SK-N-SH (cell line): ENCODE measurements at places on chromosomes 2 and 18.

DNA sequence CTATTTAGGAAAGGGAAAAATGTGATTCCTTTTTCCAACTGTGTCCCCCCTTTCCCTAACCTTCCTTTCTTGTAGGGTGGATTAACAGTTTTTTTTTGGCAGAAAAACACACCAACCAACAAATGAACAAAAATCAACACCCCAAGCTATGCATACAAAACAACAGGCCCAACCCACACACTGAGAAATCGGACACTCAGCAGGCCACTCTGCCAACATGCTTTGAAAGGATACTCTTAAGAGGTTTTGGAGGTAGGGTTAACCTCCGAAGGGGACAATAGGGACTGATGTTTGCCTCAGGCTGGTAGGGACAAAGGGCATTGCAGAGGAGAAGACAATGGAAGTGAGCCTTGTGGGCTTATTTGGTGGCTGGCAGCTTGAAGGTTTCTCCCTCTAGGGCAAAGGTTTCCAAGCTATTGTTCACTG lies 33.1 kb upstream of the POLE4 start:
- DNase-seq = no peak

GRCh38 chr18:46715062-46715461 lies 41.8 kb downstream of the ST8SIA5 start:
- DNase-seq = no peak

- no peak for DNase-seq
These were observed 97.9 kb upstream of the IL1R2 start for GRCh38 chr2:101893681-101894381.

DNA sequence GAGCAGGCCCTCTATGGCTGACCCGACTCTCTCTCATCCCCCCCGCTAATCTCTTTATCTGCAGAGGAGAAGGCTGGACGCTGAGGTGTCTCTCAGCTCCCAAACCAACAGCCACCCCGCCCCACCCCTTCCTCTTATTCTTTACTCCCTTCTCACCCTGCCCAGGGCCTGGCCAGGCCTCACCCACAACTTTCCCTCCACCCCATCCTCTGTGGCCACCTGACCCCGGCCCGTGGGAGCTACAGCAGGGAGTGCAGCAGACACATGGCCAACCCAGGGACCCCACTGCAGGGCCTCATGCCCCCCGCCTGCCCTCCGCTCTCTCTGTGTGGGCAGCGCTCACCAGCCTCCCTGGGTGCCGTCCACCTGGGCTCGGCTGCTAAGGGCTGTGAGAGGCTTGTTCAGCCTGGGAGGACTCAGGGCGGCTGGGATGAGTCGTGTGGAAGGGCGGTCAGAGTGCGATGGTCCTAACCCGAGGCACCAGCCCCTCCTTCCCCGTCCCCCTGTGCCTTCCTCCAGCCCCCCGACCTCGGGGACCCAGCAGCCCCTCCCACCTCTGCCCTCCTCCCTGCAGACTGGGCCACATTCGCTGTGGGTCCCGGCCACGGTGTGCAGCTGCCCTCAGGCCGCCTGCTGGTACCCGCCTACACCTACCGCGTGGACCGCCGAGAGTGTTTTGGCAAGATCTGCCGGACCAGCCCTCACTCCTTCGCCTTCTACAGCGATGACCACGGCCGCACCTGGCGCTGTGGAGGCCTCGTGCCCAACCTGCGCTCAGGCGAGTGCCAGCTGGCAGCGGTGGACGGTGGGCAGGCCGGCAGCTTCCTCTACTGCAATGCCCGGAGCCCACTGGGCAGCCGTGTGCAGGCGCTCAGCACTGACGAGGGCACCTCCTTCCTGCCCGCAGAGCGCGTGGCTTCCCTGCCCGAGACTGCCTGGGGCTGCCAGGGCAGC lies 6.8 kb downstream of the NEU4 start:
- DNase-seq = peak; percentile 29

GRCh38 chr18:6423289-6423688 lies 8.6 kb upstream of the L3MBTL4 start:
- DNase-seq = no peak

DNA sequence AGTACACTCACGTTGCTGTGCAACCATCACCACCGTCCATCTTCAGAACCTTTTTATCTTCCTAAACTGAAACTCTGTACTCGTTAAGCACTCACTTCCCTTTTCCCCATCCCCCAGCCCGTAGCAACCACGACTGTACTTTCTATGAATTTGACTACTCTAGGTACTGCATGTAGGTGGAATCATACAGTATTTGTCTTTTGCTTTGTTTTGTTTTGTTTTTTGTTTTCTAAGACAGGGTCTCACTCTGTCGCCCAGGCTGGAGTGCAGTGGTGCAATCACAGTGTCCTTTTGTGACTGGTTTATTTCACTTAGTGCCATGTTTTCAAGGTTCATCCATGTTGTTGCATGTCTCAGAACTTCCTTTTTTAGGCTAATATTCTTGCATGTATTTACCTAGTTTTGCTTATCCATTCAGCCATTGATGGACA lies 7.0 kb upstream of the TYMS start:
- no peak for DNase-seq

DNA sequence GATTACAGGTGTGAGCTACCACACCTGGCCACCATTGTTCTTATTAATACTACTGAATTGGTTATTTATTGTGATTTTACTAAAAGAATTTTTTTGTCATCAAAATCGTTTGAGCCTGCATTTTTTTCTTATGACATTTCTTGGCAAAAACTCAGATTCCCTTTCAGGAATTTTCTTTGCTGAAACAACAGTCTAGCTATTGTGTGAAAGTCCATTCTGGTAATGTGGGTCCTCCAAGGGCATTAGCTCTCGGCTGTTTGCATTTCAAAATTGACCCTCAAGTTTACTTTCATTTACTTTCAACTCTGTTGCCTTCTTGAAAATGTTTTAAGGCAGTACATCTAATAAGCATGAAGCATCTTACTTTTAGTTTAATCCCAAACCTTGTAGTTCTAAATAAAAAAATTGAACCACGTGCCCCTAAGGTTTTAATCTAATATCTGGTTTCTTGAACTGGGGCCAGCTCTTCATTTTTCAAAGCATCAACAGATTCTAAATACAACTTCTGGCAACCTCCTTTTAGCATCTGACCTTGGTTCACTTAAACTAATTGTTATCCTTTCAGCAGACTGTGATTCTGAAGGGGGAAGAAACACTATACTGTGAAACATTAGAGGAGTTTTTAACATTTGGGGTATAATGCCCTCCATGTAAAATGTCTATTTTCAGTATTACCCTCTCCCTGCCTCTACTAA lies 325.2 kb upstream of the RAB12 start:
- no peak for DNase-seq

GRCh38 chr18:46071653-46072375 lies at the start of gene PSTPIP2:
Gene PSTPIP2 (minus strand): TSS chr18:46072260. CDS start chr18:46072188, 72 bp downstream.
- DNase-seq = peak; percentile 84

GRCh38 chr18:25187521-25188192 lies 164.3 kb downstream of the ZNF521 start:
- no peak for DNase-seq

DNA sequence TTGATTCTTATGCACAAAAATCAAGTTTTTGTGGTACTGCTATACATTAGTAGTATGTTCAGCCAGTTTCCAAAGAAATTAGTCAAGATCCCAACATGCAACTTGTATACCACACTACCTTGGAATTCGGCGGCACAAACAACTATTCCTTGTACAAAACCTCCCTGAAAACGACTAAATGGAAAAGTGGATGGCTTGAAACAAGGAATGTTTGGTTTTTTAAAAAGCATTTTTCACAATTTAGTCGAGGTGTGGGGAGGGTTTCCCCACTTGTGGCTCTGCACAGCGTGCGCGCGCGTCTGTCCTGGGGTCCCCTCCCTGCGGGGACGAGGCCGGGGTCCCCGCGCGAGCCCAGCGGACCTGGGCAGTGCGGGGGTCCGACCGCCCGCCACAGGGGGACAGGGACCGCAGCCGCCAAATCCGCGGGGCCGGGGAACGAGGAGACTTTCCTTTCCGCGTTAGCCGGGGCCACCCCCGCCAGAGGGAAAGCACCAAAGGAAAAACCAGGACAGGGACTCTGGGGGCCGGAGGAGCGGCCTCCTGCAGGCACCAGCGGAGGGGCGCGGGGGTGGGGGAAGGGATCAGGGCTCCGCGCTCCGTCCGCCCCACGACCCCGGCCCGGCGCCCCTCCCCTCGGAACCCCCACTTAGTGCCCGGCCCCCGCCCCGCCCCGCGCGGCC lies 534 bp upstream of the SOCS6 start:
- no peak for DNase-seq

DNA sequence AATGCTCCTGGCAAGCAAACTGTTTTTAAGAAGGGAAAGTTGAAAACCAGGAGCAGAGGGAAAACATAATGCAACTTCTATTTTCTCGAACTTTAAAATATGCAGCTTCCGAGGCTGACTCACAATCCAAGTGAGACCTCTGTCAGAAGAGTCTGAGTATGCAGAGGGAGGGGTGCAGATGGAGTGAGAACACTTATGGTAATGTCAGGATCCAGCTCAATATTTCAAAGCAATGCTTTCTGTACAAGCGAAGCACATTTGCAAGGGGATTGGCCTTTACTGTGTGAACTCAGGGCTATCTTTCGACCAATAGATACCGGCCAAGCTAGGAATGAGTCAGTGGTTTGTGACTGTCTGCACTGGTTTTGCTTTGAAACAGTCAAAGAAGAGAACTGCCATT lies 242.7 kb downstream of the CNTNAP5 start:
- DNase-seq = no peak

GRCh38 chr2:190173392-190173791 lies 110.9 kb upstream of the MSTN start:
- DNase-seq = no peak

DNA sequence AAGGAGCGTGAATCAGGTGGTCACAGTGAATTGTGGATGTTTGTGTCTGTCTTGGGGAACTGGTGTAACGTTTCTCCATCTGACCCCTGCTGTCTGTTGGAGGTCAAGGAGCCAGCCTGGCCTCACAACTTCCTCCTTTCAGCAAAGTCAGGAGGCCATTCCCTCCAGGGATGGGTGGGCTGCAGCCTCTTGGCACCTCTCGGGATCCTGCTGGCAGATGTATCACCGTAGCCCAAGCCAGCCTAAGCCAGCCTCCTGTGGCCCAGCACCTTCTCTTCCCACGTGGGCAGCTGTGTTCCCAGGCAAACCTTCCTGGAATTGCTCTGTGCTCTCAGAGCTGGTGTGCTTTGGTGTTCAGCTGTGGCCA lies 30.5 kb downstream of the HPCAL1 start:
- DNase-seq = no peak

DNA sequence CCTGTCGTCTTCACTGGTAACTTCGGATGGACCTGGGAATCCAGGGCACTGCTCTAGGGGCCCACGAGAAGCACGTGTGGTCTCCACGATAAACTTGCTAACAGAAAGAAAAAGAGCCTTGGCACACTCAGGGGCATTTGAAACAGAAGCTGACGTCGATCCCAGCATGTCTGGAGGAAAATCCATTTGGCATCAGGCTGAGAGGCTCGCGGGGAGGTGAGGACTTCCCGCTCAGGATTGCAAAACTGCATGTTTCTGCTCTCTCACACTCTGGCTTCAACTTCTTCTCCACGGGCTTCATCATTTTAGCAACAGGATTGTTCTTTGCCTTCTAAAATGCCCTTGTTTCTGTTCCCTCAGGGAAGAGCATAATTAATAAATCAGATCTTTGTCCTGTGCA lies 181.7 kb upstream of the COPS8 start:
- no peak for DNase-seq

- no peak for DNase-seq
These were observed 98.7 kb upstream of the THOC1 start for GRCh38 chr18:366466-367061.

DNA sequence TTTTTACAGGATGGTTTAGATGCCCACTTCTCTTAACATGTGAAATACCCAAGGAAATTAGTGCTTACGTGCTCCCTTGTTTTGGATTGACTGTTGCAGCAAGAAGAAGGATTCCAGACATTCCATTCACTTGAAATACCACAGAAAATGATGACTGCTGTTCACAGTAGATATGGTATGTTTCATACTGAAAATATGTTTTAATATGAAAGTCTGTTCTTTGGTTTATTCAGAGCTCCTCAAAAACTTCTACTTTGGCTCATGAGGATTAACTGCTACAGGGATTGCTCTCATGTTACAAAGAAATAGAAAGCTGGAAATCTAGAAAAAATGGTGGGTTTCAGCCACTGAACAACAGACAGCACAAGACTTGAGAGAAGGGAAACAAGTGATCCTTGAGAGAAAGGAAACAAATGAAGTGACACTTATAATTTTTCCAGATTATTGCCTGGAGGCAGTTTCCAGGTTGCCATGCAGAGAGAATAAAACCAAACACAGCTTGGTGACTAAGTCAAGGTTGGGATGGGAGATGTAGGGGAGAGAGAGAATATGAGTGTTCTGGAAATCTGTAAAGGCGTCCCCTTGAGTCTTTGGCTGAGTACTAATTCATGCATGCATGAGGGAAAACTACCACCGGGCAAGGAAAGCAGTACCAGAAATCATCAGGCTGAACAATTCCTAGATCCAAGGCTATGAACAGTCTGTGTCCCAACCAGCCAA lies 348.1 kb downstream of the CLIP4 start:
- no peak for DNase-seq

- DNase-seq = no peak
These were observed 1.4 kb upstream of the ZFP36L2 start for GRCh38 chr2:43227830-43228281.

- no peak for DNase-seq
These were observed 66.2 kb downstream of the MDH1 start for GRCh38 chr2:63654959-63655358.

GRCh38 chr18:4102901-4103300 lies 352.2 kb downstream of the DLGAP1 start:
- no peak for DNase-seq

GRCh38 chr2:25274868-25275574 lies 66.7 kb downstream of the DNMT3A start:
- DNase-seq = no peak

GRCh38 chr2:48049371-48049770 lies 143.1 kb upstream of the FBXO11 start:
- no peak for DNase-seq

DNA sequence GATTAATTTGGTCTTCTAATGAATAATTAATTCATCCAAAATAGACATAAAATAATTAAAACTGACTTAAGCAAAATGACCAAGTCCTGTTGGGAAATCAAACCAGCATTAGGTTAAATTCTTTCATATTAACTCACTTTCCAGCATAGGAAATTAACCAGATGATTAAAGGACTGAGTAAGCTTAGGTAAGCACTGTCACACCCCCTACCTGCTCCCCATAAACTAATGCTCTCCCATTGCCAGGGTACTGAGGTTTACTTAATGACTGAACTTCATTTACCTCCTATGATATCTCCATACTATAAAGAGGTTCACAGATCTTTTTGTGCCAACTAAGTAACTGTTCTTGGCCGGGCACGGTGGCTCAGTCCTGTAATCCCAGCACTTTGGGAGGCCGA lies 13.7 kb downstream of the DSC2 start:
- DNase-seq = no peak
